Globus pallidus (tissue), 1 donor: ENCODE measurements at places on chromosomes 2 and 18.

DNA sequence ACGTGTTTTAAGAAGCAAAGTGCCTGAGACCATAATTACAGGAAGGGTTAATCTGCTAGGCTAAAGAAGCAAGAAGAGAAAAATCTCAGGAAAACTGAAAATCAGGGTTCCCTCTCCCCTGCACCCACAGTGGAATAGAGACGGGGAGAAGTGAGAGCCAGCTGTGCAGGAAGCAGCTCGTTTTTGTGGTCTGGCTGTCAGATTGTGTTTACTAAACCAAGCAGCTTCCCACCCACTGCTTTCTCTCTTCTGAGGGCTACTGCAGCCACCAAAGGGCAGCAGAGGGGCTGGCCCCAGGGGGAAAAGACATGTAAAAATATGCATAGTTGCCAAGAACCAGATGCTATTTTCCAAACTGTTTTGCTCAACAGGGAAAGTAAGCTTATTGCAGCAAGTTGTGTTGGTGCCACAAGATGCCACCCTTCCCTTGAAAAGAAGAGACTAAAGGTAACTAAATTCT lies 72.6 kb upstream of the THUMPD2 start:
- DNase-seq, result peak; percentile 10

GRCh38 chr2:23394700-23395099 lies 9.7 kb downstream of the KLHL29 start:
- DNase-seq, result no peak

DNA sequence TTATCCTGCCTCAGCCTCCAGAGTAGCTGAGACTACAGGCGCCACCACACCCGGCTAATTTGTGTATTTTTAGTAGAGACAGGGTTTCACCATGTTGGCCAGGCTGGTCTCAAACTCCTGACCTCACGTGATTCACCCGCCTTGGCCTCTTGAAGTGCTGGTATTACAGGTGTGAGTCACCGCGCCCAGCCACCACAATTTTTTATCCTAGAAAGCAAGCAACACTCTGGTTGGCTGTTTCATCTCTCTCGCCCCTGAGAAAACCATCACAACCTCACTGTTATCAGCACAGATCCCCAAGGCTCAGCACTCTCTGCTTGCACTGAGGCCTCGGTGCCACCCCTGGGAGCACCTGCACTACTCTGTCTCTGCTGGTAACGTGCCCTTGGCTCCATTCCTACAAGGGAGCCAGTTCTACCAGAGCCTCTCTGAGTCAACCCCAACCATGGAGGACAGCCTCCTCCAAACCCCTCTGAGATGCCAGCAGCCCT lies 134.8 kb upstream of the AGAP1 start:
- DNase-seq, result no peak

DNA sequence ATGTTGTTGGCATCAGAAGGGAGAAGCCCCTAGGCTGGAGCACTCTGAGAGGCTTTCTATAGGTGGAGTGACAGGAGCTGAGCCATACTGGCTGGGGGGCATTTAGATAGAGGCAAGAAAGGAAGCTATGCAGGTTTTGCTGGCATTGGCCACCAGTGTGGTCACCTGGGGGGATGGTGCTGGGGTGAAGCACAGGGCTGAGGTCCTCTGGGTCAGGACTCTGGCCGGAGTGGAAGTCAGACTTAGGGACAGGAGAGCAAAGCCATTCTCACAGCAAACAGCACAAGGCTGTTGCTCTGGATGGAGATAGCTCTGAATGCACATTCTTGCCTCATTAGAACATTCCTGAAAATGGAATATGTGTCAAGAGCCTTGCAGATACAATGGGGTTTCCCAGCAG lies 47.4 kb downstream of the NTSR2 start:
- no peak for DNase-seq

DNA sequence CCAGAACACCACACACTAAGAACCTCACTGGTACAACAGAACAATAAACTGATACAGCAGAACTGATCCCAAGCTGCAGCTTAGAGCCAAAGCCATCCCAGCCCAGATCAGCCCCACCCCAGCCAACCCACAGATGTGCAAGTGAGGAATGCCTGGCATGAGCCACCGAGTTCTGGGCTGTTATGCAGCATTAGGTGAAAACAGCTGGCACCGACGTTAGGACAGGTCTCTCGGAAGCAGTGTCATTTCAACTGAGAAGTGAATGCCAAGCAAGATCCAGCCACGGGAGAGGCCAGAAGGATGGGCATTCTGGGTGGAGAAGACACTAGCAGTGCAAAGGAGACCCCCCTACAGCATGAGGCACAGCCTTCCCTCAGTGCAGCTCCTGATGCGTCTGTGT lies 38.9 kb downstream of the ADCY3 start:
- peak; percentile 69 for DNase-seq

GRCh38 chr2:65371074-65371434 lies 61.3 kb downstream of the SPRED2 start:
- DNase-seq, result no peak

DNA sequence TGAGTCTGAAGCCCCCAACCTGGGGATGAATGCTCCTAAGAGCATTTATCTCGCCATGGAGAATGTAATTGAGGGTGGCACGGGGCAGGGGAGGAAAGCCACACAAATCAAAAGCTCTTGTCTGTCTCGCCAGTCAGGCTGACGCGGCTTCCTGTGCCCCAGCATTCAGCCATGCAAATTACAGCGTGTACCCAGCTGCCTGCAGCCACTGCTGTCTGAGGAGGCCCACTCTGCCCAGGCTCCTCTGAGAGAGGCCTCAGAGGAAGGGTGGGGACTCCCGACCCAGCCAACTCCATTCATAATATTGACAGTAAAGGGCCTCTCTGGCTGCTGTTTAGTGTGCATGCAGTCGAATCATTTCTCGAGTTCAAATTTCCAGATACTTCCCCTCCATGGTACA lies 22.0 kb downstream of the SMAD7 start:
- DNase-seq, result peak; percentile 83

DNA sequence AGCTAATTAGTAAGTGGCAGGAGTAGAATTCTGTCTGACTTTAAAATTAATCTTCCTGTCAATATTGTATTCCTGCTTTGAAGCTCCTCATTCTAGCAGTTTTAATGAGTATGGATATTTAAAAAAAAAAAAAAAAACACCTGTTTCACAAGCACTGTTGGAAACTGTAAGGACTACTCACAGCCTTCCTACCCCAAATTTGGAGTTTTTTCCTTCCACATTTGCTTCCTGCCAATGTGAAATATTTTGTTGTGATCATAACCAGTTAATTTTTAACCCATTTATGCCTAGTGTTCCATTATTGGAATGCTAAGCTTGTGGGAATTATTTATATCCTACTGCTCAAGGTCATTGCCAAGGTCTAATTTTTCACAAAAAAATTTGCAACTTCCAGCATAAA lies 36.1 kb upstream of the SCYGR2 start:
- DNase-seq, result no peak

- no peak for DNase-seq
Observed at GRCh38 chr2:190415794-190416775, 7.9 kb downstream of the MFSD6 start.

GRCh38 chr2:164952057-164952702 lies 3.1 kb downstream of the SLC38A11 start:
- DNase-seq, result no peak

DNA sequence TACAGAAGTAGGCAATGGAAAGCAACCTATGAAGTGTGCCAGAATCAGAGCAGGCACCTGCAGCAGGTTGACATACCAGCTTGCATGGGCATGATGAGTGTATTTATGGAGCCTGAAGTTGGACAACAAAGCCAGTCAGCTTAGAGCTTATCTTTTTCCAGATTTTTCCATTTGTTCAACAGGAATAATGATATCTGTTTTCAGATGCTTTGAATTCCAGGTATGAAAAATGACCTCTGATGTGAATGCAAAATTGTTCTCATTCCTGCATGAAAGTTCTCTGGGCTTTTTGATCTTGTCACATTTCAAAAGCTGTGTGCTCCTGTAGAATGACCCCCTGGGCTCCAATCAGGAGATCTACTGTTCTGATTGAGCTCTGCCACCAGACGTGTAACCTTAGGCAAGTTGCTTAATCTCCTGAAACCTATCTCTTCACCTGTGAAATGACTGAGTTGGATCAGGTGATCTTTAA lies 38.2 kb upstream of the VIT start:
- no peak for DNase-seq

DNA sequence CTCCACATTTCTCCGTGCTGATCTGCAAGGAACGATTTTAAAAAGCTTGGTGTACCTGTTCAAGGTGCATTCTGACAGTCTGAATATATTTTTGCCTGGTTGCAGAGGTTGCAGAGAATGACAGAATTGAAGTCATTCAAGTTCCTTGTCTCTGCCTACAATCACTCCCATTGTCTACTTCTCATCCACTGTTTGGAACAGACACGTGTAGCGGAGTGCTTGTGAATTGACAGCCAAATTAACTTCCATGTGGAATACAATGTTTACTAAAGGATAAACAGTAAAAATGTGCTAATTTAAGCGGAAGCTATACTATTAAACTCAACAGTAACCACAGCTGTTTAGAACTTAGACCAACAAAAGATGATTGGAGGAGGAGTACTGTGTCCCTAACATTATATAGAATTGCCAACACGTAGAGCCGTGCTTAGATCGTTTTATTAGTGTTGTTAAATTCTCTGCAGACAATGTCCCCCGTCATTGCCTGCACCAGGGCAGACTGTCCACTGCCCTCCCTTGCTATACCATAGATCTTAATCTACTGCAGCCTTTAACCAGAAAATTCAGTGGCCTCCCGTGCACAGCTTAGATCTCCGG lies 87.3 kb upstream of the ZCCHC2 start:
- peak; percentile 40 for DNase-seq

- no peak for DNase-seq
Observed at GRCh38 chr2:235562065-235562747, 68.4 kb downstream of the AGAP1 start.

GRCh38 chr2:41741951-41742595 lies 305.7 kb upstream of the PKDCC start:
- no peak for DNase-seq

GRCh38 chr18:23943903-23944624 lies 70.5 kb upstream of the TTC39C start:
- no peak for DNase-seq

DNA sequence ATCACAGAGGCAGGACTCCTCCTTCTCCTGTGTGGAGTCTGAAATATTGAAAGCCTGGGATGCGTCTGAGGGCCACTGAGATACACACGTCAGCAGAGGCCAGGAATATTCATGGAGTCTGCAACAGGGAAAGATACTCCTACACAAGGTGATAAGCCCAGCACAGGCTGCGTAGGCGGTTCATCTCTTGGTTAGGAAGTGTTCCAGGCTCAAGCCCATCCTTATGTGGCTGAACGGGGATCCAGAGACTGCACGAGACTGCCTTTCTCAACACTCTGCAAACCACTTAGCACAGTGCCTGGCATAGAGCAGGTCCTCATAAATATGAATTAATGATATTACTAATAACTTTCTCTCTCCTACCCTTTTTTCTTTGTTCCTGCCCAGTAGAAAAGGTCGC lies 29.2 kb upstream of the AGPS start:
- no peak for DNase-seq

GRCh38 chr18:5600378-5601071 lies 56.7 kb upstream of the EPB41L3 start:
- DNase-seq, result peak; percentile 29

- DNase-seq, result no peak
Observed at GRCh38 chr2:179247318-179248023, 17.2 kb downstream of the SESTD1 start.

GRCh38 chr2:113276761-113277425 lies 1.8 kb downstream of the PAX8 start:
- DNase-seq, result no peak

DNA sequence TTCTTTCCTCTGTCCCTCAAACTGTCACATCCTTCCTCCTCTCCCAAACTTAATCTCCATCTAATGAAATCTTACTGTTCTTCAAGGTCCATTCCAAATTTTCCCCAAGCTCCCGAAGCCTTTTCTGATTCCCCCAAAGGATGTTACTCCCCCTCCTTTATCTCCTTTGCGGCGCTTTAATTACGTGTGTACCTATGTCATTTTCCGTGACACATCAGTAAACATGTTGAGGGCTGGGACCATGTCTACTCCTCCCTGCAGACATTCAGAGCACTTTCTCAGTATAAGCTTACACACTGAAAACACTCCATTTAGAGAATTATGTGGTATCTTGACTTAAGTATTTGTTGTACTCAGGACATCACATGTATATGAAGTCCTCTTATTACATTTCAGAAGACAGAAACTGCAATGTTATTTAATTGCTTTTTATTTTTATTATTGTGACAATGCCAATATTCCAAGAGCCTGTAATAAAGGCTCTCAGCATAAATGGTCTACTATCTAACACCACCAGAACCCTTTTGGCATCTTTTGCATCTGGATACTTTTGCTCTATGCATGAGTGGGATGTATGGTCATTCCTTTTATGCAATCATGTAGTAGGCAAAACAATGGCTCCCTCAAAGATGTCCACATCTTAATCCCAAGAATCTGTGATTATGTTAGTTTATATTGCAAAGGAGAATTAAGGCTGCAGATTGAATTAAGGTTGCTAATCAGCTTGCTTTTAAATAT lies 1.8 kb downstream of the NMI start:
- DNase-seq, result no peak

DNA sequence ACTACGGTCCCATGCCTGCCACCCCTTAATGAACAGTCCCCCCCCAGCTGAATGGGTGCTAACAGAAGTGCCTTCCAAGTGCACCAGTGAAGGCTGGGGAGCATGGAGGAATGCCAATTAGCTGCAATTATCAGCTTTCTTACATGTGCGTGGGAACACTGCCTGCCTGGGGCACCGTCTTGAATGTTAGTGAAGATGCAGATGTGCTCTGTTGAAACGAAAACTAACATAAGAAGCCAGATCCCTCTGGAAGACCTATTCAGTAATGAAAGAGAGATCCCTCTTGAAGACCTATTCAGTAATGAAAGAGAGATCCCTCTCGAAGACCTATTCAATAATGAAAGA lies 154.5 kb downstream of the CLIP4 start:
- DNase-seq, result no peak

- no peak for DNase-seq
Observed at GRCh38 chr2:96867756-96868554, 1.9 kb downstream of the SEMA4C start.

DNA sequence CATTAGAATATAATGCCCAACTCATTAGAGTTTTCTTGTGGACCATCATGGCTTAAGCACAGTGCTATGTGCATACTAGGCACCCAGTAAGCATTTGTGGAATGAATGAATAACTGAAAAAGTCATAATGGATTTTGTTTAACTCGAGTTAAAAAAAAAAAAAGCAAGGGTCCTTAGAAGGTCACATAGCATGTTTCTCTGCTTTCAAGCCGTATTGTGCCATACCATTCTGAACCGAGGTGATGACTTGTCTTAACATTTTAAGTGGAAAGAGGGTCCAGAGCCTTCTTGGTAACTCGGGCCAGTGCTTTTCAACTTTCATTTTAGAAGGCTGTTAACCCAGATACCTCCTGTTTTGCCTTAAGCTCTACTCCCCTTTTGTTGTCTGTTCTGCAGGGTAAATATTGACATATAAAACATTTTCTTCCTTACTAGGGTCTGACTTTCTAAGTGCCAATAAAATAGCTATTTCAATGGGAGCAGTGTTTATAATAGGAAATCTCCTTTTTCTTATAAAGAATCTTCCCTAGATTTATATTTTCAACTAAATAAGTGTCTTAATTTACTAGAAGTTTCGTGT lies 787 bp upstream of the ADGRF3 start:
- DNase-seq, result no peak
